ENCODE measurements at places on chromosomes 16 and 17.

GRCh38 chr17:48556576-48557401, 11.9 kb upstream of the HOXB2 start:
- no peak for DNase-seq

- DNase-seq: no peak
Observed at GRCh38 chr17:80760511-80760911, 215.9 kb downstream of the RPTOR start.

DNA sequence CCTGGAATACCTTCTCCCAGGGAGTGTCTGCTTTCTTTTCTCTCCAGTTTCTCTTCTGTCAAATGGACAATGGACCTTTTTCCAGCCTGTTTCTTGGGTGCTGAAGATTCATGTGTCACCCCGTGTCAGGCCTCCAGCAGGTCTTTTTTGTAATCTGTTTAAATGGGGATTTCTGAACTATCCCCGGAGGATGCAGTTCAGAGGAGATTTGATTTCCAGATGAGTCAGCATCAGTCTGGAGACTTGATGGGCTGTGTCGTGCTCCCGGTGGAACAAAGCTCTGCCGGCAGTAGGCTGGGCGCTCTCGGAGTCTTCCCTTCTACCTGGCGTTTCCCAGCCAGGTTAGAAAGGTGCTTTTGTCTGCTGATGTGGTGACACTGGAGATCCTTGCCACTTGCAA, 440.6 kb downstream of the HS3ST3B1 start:
- no peak for DNase-seq

GRCh38 chr17:63095459-63095858, 129.4 kb downstream of the TANC2 start:
- no peak for DNase-seq

- DNase-seq: no peak
Observed at GRCh38 chr16:58096249-58096648, 32.9 kb downstream of the CFAP20 start.

Measured in stimulated activated CD8-positive, alpha-beta memory T cell treated with anti-CD3 and anti-CD28 coated beads, Interleukin-4, amount 100 ng/mL, for 4 hours (primary cell).